LNCaP clone FGC (cell line): ENCODE measurements at places on chromosomes 3 and 15.

- no peak for DNase-seq
Observed at GRCh38 chr15:61076598-61077170, 152.4 kb downstream of the RORA start.

DNA sequence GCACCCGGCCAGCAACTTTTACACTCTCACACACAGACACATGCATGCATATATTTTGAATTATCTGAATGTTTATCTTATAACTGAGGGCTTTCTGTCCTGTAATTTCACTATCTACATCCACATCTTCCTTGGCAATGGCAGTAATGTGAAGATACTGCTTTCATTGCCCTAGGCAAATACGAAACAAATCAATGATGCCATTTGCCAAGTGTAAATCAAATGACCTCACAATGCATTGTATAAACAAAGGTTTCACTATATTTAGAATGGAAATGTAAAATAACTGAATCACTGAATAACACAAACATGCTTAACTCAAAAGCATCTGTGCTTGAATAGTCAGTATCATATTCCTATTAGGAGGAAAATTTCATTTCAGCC, 455.6 kb downstream of the TBL1XR1 start:
- peak; percentile 70 for DNase-seq

GRCh38 chr15:70034141-70034540, 63.6 kb downstream of the TLE3 start:
- no peak for DNase-seq

DNA sequence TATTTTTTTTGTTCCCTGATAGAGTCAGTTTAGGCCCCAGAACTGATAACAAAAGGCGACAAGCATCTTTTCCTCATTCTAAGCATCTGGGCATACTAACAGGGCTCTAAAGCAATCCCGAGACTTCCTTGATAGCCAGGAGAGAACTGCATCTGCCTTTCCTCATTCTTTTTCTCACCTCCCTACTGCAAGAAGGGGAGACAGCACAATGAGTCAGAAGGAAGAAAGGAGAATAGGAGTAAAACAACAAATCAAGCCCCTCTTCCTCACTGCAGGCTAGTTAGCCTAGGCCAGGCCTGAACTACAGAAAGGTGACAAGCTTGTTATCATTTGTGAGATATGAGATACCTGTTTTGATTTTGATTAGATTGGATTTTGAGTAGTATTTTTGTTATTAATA, 97.9 kb downstream of the NAALADL2 start:
- DNase-seq: no peak

- DNase-seq: no peak
Observed at GRCh38 chr15:58704155-58704865, 45.2 kb downstream of the ADAM10 start.

DNA sequence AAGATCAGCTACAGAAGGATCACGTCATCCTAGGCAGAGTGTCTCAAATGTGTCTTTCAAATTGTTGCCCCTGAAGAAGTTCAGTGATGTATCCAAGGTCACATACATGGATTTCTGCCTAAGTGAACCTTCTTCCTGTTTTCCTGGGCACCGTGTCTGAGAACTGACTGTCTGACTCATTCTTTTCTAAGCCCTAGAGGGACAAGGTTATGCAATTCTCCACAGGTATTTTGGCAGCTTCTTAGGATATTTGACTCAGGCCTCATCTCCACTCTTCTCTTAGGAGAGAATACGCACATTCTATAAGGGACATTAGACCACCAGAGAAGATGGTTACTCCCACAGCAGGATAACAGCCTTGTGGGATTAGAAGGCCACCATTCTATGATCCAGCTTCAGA, 391.9 kb upstream of the THBS1 start:
- no peak for DNase-seq

DNA sequence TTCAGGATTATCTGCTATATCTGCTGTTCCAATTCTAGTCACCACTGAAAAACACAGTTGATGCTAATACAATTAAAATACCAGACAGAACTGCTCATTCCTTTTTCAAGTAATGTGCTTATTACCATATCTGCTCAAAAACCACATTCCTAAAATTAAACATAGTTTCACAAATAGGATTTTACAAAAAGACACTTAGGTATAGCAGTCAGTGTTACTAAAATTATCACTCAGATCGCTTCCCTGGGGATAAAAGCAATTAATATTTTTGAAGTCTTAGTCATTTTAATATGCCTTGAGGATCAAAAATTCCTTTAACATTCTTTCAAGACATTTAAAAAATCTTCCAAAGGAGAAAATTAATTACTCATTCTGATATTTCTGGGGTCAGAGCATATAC, 71.5 kb downstream of the RAD18 start:
- no peak for DNase-seq
